ENCODE measurements at places on chromosomes 12 and 14. TPM values are rescaled to one million over a fixed set of nuclear protein-coding genes. Genes with fewer than 3 reads are reported as not detected.

DNA sequence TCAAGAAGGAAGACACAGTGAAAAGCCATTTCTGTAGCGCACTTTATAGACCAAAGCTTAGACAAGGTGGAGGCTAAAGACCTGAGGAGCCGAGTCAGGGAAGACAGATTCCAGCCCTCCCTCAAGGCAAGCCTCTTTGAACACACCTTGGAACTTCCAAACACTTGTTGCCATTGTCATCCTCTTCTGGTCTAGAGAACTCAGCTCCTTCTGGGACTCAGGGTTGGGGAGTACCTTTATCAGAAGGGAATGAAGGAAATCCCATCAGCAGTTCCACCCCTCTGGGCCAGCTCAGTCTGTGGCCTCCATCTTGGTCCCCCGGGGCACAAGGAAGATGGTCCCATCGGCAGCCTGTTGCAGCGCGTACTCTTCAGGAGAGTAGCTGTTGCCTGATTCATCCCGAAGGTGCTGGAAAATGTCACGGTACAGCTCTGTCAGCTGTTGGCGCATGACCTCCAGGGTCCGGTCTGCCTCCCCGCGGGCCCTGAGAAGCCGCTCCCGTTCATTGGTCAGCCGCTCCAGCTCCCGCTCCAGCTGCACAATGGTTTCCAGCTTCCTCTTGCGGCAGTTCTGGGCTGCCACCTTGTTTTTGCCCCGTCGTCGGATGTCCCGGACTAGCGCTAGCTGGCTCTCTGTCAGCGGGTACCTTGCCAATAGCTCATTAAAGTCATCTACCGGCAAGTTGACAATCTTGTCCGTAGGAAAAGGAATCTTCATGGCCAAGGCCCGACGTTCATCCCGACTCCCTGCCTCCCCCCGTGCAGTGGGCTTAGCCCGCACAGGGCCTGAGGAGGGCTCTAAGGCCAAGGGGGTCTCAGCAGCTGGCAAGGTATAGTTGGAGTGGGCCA, 8.5 kb downstream of the NFE2 start:
- DNase-seq: no peak
- peaks cover 3% of the 10 kb centered on the region for H3K36me3 ChIP-seq
- no peak overlapping the region for H3K4me3 ChIP-seq
- H3K27me3 ChIP-seq: no peaks in the 10 kb centered on the region

GRCh38 chr14:96267336-96267735, 11.3 kb downstream of the BDKRB1 start:
- no peak overlapping the region for H3K4me3 ChIP-seq
- no peaks in the 10 kb centered on the region for H3K36me3 ChIP-seq
- no peaks in the 10 kb centered on the region for H3K4me1 ChIP-seq
- DNase-seq: no peak

The PAPLN gene
- total RNA-seq: 0.47 TPM

The NUBPL gene
- 9.0 TPM for total RNA-seq
